Aorta (tissue), 5 donors: ENCODE measurements at places on chromosomes 11 and 22.
A peak's percentile ranks its signal among the peaks of the same experiment; 100 is the strongest.

- no peak for DNase-seq
These were observed 58.5 kb downstream of the TNRC6B start for GRCh38 chr22:40236131-40236665.

GRCh38 chr11:12606597-12606996 lies 67.6 kb upstream of the TEAD1 start:
- DNase-seq = no peak

DNA sequence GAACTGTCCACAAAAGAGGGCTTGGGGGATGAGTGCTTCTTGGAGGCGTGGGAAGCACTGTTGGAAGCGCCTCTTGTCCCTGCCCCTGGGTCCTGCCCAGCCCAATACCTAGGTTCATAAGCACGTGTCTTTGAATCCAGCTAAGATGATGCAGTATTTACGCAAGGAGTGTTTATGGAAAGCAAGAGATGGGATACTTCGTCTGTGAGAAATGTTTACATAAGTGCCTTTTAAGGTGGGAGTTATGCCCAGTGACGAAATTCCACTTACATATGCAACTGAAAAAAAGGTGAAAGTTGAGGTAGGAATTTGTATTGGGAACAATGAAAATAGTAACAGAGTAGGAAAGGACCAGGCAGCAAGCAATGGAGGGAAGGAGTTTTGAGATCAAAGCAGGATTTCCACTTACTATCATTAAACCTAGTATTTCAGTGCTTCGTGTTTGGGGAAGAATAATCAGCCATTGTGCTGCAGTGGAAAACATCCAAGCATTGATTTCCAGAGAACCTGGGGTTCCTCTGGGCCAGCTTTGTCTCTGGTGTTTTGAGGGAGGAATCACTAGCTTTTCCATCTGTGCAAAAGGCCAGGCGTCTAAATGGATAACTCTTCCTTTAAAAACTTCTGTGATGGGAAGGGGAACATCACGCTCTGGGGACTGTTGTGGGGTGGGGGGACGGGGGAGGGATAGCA lies 115.3 kb upstream of the TTC12 start:
- DNase-seq = no peak

DNA sequence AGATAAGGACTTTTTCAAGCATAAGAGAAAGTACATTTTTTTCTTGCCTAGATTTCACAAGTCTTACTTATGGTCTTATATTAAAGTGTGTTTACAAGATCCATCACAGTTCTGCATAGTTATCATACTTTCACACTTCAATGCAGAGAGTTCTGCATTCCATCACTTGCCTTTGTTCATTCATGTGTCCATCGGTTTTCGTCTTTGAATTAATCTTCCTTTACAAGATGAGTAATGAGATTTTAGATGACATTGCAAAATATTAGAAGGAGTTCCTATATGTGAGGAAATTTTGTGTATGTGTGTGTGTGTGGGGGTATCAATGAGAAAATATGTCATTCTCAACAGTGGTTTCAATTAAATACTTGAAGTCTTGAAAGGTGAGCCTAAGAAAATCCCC lies 98.1 kb upstream of the GUCY1A2 start:
- DNase-seq = no peak

DNA sequence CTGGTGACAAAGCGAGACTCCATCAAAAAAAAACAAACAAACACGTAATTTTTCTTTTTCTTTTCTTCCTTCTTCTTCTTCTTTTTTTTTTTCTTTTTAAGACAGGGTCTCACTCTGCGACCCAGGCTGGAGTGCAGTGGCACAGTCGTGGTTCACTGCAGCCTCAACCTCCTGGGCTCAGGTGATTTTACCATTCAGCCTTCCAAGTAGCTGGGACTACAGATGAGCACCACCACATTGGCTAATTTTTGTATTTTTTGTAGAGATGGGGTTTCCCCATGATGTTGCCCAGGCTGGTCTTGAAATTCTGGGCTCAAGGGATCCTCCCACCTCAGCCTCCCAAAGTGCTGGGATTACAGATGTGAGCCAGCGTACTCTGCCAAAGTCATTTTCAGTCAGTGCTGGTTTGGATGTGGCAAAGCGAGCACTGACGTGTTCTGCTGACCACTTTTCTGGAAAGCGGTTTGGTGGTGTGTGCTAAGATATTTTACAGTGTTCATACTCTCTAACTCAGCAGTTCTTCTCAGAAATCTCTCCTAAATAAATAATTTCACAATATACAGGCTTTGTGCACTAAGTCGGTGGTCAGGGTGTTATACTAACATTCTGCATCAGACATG lies 10.7 kb downstream of the FAM118A start:
- DNase-seq = no peak

- DNase-seq = no peak
These were observed 33.2 kb downstream of the ABCC8 start for GRCh38 chr11:17443423-17443822.

DNA sequence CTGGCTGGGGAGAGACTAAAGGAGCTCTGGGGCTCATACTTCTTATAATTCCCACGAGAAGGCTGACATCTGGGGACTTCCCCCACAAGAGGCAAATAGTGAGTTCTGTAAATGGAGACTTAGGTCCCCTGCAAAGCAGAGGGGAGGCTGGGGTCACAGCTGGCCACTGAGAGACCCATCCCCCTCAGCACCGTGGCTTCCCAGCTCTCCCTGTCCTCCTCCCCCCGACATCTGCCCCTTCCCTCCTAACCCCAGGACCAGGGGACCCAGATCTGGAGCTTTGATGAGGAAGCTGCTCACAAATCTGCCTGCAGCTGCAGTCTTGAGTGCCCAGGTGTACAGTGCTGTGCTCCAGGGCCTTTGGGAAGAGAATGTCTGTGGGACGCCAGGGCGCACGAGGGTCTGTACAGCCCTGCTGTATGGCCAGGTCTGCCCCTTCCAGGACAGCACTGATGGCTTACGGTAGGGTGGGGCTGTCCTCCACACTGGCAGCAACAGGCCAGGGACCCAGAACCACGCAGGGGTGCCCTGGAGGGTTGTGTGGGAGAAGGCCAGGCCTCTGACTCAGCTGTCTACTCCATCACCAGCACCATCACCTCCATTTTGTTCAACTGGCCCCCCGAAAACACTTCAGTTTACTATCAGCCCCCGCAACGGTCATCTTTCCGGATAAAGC lies 1.1 kb downstream of the RGL4 start:
- DNase-seq = no peak

DNA sequence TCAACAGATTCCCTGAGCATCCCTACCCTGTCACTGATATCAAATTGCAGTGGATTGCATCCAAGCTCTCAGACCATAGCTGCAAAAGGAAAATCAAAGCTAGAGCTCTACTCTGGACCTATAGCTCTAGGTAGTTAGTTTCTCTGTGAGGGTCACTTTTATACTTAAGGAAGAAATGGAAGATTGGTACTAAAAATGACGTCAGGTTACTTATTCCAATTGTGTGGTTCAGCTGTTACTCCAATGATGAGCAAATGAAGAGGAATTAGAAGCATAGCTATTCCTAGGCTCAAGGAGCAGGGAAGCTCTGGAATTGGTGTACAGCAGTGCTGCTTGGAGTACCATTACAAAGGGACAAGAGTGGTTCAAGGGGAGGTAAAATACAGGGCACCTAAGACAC lies 36.4 kb upstream of the GLYATL1 start:
- DNase-seq = no peak

- DNase-seq = no peak
These were observed 1.1 kb upstream of the PHLDB1 start for GRCh38 chr11:118606157-118606843.

- no peak for DNase-seq
These were observed at the start of gene CRACR2B for GRCh38 chr11:827897-828192. Gene CRACR2B, plus strand, starts transcription at chr11:827919. Its CDS starts 689 bp downstream, at chr11:828608.

GRCh38 chr11:60950024-60950423 lies 2.0 kb downstream of the SLC15A3 start:
- DNase-seq = peak; percentile 58

- no peak for DNase-seq
These were observed 22.0 kb upstream of the MAPK1 start for GRCh38 chr22:21889251-21889990.

DNA sequence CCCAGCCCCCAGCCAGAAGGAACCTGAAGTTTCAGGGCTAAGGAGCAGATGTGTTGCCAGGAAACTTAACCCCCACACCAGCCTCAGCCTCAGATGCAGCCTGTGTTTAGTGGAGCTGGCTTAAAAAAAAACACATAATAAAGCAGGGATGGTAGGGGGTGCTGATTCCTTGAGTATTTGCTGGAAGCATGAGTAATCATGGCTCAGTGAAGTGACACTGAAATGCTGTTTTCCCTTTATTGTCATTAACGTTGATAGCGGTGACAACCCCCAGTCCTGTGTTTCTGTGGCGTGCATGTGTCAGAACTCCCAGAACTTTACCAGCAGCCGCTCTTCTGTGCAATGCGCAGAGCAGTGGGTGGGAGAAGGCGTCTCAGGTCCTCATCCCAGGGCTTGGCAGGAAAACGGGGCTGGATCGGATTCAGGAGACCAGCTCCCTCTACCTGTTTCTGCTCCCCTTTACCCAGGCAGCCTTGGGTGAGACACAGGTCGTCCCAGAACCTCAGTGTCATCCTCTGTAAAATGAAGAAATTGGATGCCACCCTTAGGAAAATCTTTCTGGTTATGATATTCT lies 1282.1 kb downstream of the TBC1D22A start:
- no peak for DNase-seq

- no peak for DNase-seq
These were observed 49.9 kb downstream of the SIK2 start for GRCh38 chr11:111652184-111652583.

GRCh38 chr22:50267591-50268390 lies 2.4 kb downstream of the MAPK11 start:
- peak; percentile 90 for DNase-seq

- peak; percentile 88 for DNase-seq
These were observed 3.4 kb downstream of the TIMM10 start for GRCh38 chr11:57527056-57527631.

- peak; percentile 88 for DNase-seq
These were observed 59.5 kb downstream of the CDKN1C start for GRCh38 chr11:2825889-2826678.

GRCh38 chr11:81707881-81708280 lies 1025.8 kb downstream of the FAM181B start:
- no peak for DNase-seq
